Glutamatergic neuron (in vitro differentiated cells): ENCODE measurements at places on chromosomes 1 and 21.

DNA sequence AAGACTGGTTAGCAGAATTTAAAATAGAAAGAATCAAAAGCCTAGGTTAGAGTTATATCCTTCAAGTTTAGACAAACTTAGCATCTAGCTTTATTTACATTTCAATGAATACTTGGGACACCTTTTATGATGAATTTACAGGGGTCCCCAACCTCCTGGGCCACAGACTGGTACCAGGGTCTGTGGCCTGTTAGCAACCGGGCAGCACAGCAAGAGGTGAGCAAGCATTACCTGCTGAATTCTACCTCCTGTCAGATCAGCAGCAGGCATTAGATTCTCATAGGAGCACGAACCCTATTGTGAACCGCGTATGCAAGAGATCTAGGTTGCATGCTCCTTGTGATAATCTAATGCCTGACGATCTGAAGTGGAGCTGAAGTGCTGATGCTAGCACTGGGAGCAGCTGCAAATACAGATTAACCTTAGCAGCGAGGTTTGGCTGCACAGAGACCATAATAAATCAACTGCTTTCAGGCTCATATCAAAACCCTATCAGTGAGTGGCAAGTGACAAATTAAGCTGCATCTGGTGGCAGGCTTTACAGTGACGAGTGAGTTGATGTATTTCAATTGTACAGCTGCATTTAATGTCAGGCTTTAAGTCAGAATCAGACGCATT, 82.0 kb downstream of the UCHL5 start:
- no peak for DNase-seq

DNA sequence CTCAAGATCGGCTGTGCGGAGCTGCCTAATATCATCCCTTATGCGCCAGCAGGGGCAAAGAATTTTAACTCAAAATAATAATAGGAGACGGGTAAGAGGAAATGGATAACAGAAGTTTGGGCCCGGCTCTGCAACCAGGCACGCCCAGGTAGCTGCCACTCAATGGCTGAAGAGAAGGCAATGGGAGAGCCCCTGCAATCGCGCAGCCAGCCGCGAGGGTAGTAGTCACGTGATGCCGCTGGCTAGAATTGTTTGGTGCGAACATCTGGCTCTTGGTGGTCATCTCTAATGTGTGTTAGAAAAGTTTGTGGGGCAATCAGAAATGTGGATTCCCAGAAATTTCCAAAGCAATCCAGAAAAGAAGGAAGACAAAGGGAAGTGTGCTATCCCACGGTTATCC, 12.3 kb downstream of the BARHL2 start:
- no peak for DNase-seq

- DNase-seq, result no peak
Measured at GRCh38 chr1:235156740-235157139, 4.3 kb downstream of the RBM34 start.

DNA sequence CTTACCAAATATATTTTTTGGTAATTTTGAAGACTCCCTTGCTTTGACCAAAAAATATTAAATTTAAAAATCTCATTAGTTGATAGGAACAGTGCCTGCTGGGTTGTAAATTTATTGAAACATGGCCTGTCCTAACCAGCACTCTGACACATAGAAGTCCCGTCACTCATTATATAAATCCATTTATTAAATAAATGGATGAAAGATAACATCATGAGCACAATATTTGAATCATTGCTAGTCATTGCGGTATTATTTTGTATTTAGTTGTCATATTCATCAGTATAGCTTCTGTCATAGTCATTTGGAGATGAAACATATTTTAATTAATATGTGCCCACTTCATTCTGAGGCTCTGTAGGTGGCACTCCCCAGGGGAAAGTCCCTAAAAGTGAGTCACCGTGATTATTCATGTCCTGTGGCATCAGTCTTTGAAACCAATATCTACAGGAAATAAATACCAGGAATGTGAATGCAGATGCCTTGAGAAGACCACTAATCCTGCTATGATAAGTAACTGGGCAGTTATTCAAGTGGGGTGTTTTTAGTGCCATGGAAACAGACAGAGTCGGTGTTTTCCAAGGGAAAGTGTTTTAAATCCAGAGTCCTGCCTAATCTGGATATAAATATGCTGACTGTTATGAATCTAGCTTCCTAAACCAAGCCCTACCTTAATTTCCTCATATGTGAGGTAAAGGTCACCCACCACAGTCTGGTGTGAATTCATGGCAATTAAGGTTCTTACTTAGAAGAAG, 302.0 kb downstream of the DUSP10 start:
- DNase-seq, result no peak

- DNase-seq, result no peak
Measured at GRCh38 chr1:62905872-62906271, 121.9 kb downstream of the ATG4C start.

- DNase-seq, result peak; percentile 74
Measured at GRCh38 chr21:20971296-20971921, 26.8 kb upstream of the NCAM2 start.

DNA sequence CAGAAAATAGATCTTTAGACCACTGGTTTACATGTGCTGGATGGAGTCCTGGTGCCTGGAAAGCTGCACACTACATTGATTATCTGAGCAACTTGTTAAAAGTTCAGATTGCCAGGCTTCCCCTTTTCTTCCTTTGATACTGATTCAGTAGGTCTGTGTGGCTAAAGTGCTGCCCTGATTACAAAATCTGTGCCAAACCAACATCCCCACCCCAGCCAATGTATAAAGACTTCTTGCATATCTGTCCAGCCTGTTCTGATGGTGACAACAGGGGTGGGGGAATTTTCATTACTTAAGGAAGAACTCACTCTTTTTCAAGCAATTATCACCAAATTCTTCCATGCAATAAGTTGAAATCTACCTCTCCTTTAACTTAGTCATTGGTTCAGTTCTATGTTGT, 135.5 kb downstream of the TNFSF18 start:
- no peak for DNase-seq
